ENCODE measurements at places on chromosomes 16 and 17.
A peak's percentile ranks its signal among the peaks of the same experiment; 100 is the strongest.

GRCh38 chr17:75839942-75840798, 4.0 kb downstream of the UNC13D start:
- DNase-seq: no peak

- no peak for DNase-seq
Measured at GRCh38 chr17:66925811-66926500, 38.6 kb upstream of the CACNG4 start.

DNA sequence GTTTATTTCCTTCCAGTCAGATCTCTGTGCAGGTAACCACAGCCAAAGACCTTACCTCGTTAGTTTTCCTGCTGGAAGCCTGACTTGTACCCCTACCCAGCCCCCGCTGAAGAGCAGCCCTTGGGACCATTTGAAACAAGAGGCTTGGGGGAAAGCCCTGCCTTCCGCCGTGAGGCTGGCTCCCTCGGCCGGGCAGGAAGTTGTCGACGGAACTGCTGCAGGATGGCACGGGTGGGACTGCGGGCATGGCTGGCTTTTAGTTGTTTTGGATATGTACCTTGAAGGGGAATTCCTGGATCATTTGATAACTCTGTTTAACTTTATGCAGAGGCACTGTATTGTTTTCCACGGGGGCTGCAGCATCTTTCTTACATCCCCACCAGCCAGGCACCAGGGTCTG, 49.0 kb upstream of the ENDOV start:
- peak; percentile 46 for DNase-seq

GRCh38 chr17:50545311-50545710, 1.7 kb upstream of the SPATA20 start:
- no peak for DNase-seq

DNA sequence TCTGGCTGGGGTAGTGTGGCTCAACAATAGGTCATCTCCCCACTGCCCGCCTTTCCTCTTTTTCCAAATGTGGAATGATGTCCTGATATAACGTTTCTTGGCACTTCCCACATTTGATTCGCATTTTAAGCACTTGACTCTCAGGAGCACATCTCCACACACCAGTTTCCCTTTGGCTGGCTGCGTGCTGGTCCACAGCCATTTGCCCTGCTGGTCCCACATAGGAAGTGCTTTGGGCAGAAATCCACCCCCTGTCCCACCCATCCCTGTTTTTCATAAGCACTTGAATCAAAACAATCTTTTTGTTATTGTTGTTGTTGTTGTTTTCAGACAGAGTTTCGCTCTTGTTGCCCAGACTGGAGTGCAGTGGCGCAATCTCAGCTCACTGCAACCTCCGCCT, 24.0 kb upstream of the TNFRSF13B start:
- DNase-seq: no peak

DNA sequence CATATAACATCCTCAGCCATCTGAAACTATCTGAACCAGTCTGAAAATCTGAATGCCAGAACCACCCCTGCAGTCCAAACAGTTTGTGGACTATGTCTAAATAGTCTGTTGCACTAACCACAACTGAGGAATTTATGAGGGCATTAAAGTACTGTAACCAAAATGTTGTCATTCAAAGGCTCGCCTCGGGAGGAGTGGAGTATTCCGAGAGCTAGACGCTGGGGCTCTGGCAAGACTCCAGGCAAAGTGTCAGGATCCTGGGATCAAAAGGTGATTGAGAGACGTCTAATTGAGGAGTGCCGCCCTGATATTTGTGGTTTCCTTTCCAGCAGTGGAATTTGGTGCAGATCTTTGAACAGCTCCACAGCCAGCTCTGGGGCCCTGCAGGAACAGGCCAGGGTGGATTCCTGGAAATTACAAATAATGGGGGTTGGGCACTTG, 142.9 kb upstream of the MYOCD start:
- peak; percentile 47 for DNase-seq

GRCh38 chr16:81548876-81549546, 104.4 kb downstream of the CMIP start:
- no peak for DNase-seq
